ENCODE measurements at places on chromosomes 5 and 9.

DNA sequence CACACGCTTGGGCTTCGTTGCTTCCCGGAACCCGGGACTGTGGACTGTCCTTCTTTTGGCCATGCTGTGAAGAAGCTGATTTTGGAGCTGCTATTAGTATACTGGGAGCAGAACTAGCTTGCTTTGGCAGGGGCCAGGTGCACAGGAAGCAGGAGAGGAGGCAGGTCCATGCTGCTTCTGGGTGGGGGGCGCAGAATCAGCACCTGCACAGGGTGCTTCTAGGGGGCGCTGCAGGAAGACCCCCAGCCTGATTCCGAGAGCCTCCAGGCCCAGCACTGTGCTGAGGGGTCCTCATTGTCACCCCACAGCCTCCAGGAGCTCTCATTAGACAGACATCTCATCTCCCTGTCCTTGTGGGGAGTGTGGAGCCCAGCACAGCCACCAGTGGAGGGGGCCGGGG lies 252.6 kb upstream of the IRX4 start:
- no peak for DNase-seq

DNA sequence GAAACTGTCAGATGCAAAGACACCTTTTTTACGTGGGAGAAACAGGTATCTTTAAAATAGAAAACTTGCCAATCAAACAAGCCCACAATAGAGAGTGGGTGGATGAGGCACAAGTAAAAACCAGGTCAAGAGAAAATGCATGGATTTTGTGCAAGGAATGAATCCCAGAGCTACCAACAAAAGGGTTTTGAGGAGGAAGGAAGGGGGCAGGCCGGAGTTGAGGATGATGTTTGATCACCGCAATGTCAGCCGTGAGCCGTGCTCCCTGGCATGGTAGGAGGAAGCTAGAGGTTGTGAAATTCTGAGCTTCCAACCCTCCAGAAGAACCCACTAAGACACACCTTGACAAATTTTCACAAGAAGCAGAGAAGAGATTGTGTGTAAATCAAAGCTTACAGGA lies 53.2 kb downstream of the HRH2 start:
- DNase-seq: no peak

DNA sequence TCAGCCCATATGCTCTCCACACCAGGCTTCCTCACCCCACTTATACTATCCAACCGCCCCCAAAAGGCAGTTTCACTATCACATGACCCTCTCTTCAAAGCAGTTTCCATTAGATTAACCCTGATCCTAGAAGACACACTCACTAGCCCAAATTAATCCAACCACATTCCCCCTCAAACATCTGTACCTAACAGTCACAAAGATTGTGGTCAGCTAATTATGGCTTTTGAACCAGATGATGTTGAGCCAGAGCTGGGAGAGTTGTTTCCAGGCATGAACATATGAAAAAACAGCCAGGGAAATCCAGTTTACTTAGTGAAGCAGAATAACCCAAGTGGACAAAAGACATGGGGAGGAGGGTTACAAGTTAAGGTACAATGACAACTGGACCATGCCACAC lies 131.2 kb downstream of the SPOCK1 start:
- DNase-seq: no peak

DNA sequence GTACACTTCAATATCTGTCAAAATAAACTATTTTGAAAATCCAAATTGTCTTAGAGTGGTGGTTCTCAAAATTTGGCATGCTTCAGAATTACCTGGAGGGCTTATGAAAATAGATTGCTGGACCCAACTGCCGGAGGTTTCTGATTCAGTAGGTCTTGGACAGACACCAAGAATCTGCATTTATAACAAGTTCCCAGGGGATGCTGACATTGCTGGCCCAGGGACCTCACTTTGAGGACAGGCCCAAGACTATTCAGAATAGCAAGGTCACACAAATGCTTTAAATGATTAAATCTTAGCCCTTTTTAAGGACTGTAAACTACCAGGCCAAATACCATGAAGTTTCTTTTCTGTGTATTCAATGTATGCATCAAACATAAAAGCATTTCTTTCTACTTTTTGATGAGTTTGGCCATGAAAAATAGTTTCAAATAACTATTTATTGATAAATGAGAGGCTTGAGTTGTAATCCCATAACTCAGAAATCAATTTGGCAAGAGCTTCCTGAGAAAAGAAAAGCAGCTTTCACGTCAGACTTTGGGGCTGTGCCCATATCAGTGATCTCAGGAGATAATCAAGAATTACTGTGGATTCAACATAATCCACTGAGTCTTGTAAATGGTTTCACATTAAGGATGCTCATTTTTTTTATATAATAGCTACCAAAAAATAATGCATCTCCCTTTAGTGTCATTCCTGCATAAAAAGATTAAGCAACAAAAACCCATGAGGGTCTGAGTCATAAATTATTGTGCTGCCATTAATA lies 191.4 kb downstream of the FRMD3 start:
- DNase-seq: no peak

GRCh38 chr9:21966140-21966851 lies 27.9 kb downstream of the CDKN2A start:
- no peak for DNase-seq
